ENCODE measurements at places on chromosomes 13 and 19. TPM values are rescaled to one million over a fixed set of nuclear protein-coding genes. Genes with fewer than 3 reads are reported as not detected.

- no peak for DNase-seq
Observed at GRCh38 chr13:78182813-78183212, 264.2 kb upstream of the EDNRB start.

DNA sequence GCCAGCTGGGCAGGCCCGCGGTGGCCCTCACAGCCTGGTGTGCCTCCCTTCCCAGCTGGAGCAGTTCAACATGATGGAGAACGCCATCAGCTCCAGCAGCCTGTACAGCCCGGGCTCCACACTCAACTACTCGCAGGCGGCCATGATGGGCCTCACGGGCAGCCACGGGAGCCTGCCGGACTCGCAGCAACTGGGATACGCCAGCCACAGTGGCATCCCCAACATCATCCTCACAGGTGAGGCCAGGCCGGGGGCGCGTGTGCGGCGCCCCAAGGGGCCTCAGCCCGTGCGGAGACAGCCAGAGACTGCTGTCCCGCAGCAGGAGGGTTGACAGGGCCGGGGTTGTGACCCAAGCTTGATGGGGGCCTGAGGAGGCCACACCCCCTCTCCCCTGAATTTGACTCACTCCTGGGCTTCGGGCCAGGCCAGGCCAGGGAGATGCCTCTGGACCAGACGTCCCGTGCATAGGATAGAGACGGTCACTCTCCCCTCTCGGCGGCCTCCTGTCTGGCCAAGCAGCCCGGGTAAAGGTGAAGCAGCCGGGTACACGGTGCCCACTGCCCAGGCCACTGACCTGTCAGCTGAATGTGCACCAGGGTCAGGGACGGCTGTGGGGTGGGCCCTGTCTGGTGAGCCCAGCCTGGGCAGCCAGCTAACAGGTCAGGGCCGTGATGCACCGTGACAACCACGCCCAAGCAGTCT, 15.4 kb downstream of the COMP start:
- DNase-seq: peak; percentile 84

- DNase-seq: no peak
Observed at GRCh38 chr13:32905063-32905863, 111.0 kb upstream of the KL start.

DNA sequence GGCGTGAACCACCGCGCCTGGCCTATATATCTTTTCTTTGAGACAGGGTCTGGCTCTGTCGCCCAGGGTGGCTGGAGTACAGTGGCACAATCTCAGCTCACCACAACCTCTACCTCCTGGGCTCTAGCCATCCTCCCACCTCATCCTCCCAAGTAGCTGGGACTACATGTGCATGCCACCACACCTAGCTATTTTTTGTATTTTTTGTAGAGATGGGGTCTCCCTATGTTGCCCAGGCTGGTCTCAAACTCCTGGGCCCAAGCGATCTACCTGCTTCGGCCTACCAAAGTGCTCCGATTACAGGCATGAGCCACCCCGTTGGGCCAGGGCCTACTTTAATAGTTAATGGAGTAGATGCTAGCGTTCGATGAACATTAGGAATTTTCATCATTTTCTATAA, 3.4 kb downstream of the TNPO2 start:
- DNase-seq: no peak

- no peak for DNase-seq
Observed at GRCh38 chr13:67829641-67830040, 599.5 kb upstream of the PCDH9 start.

DNA sequence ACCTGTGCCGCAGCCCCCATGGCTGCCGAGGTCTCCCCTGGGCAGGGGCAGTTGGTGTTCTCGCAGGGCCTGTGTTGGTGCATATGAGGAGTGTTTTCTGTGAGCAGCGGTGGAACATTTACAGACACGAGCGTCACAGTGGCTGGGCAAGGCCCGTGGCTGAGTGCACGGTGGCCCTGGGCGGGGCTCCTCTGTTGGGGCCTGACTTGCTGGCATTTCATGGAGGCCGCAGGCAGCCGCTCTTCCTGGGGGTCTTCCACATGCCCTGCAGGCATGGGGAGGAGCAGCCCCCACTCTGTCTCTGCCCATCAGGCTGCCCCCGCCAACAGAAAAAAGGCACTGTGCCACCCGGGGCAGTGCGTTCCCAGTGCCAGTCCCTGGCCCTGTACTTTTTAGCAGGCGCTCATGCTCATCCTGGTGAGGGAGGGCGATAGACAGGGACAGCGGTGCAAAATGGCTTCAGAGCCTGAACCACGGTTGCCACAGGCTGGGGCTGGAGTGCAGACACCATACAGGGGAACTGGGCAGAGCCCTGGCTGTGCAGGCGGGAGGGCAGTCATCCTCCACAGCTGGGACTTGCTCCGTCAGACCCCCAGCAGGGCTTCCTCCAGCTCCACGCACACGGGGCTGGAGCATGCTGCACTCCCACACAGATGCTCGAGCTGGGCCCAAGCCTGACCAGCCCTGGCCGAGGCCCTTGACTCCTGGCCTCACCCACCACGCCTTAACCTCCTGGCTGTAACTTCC, 23.5 kb downstream of the TFDP1 start:
- no peak for DNase-seq

DNA sequence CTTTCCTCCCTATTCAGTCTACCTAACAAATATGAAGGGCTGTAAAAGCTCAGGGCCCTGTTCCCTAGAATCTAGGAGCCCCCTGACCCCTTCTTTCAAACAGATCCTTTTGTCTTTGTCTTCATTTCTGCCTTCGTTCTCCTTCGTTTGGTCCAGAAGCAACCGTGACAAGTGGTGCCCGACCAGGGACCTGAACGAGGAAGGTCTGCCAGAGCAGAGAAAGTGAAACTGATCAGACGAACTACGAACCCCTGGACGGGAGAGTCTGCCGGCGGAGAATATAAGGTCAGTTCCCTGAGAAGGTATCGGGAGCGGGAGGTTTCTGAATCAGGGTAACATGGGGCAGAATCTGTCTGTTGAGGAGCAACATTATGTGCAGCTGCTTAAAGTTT, 751 bp downstream of the ERVK3-1 start:
- no peak for DNase-seq

- DNase-seq: no peak
Observed at GRCh38 chr13:41652735-41653361, 195.5 kb downstream of the RGCC start.

- DNase-seq: no peak
Observed at GRCh38 chr13:20521364-20522115, 4.1 kb downstream of the CRYL1 start.

- DNase-seq: no peak
Observed at GRCh38 chr13:72463561-72463960, 263.9 kb downstream of the MZT1 start.

- no peak for DNase-seq
Observed at GRCh38 chr13:66216728-66217127, 1013.4 kb downstream of the PCDH9 start.

GRCh38 chr13:93899981-93900380, 579.5 kb downstream of the DCT start:
- DNase-seq: no peak

- DNase-seq: peak; percentile 88
Observed at GRCh38 chr19:38665950-38666662, 18.7 kb downstream of the ACTN4 start.

DNA sequence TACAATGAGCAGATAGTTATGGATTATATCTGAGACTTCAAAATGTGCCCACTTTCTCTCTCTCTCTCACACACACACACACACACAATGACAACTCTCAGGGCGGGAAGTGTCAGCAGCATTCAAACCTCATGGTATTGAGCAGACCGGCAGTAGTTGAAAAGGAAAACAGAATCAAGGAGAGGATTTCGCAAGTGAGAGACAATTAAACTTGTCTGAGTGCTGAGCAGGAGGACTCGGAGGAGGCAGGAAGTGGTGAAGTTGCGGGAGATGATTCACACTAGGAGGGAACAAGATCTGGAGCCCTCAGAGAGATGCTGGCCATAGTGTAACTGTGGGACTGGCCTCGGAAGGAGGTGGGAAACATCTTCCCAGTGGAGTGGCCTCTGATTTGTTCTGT, 353.1 kb downstream of the EFNB2 start:
- no peak for DNase-seq

GRCh38 chr13:109204657-109205056, 575.2 kb downstream of the MYO16 start:
- DNase-seq: no peak

GRCh38 chr13:50107205-50107604, 92.0 kb downstream of the KCNRG start:
- DNase-seq: no peak

Gene GARIN5A
- not detected for total RNA-seq

Gene ZNF813
- 2.9 TPM for total RNA-seq

Gene VSTM2B
- not detected for total RNA-seq

Gene NAPSA
- 0.37 TPM for total RNA-seq

Gene SERPINE3
- not detected for total RNA-seq

Gene LILRB3
- 25.5 TPM for total RNA-seq

Gene ECSIT
- total RNA-seq: 27.9 TPM

Gene SOX1
- total RNA-seq: not detected
